ENCODE measurements at places on chromosomes 7 and 10. TPM values are rescaled to one million over a fixed set of nuclear protein-coding genes. Genes with fewer than 3 reads are reported as not detected.

Gene FEZF1
- 0.27 TPM for total RNA-seq

Gene FKBP6
- total RNA-seq: not detected

DNA sequence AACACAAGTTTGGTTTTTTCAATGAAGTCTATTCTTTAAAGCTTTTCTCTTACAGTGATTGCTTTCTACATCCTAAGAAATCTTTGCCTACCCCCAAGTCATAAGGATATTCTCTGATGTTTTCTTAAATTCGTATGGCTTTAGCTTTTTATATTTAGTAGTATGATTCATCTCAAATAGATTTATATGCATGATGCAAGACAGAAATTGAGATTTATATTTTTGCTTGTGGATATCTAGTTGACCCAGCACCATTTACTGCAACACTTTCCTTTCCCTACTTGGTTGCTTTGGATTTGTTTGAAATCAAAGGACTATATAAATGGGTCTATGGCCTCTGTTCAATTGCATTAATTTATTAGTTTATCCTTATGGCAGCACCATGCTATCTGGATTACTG is 113.9 kb downstream of the ZNF438 start:
- DNase-seq: no peak

DNA sequence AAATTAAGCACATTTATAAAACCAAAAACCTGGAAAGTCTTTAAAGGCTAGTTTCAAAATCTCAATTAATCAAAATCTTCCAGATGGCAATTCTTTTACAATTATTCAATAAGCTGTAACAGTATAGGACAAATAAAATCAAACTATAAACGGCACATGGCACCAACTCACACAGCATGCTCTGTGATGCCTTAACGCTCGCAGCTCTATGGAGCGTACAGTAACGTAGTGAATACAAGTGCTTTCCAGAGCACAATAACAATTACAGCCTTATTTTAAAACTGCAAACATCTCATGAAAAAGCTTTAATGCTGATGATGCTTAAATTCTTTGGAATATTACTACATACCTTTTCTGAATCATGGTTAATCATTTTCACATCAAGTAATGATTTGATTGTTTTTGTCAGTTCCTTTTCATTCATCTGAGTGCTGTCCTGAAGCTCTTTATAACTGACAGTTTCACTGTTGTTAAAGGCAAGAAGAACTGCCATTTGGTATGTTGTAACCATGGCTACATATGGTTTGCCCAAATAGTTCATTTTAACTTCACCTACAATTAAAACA is 74.2 kb downstream of the CUL2 start:
- no peak for DNase-seq

All from upper lobe of left lung (tissue), 6 donors.